NCI-H1105 (cell line): ENCODE measurements at places on chromosomes 12 and 14.

GRCh38 chr14:67602076-67602475 lies 2.0 kb upstream of the PIGH start:
- no peak for DNase-seq

DNA sequence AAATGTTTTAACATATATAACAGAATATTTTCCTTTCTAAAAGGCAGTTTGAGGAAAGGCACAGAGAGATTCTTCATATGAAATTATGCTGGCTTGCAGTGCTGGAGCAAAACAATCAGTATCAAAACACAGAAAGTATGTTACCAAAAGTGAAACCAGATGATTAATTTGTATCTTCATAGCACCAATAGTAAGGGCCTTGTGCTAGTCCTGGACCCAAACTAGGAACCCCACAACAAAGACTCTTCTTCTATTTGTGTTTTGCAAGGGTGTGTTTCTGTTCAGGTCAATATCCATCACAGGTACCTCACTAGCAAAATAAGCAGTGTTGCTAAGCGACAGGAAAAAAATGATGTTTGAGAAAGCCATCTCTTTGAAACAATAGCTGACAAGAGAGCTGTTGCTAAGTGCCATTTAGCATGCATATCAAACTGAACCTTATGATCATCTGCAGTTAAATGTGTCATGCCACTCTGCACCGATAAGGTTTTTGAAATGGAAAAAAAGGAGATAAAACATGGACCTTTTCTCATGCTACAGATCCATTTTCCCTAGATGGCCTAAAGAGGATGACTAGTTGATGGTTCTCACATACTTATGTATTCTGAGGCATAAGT lies 196.2 kb upstream of the ALG10 start:
- DNase-seq, result peak; percentile 13

DNA sequence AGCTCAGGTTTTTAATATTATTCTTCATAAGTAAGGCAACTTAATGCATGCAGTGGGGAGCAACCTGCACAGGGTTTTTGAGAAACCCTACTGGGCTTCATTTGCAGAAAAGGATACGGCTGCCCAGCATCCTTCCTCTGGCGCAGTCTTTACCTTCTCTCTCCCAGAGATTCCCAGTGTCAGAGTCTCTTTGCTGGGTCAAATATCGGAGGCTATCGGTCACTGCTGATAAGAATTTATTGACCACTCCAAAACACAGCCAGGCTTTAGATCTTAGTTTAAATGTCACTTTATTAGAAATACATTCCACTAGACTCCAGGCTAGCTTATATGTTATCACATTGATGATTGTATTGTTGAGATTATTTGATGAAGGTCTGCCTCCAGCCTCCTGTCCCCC lies 147.2 kb upstream of the CPSF6 start:
- no peak for DNase-seq

- DNase-seq, result no peak
These were observed 6.4 kb downstream of the ERP27 start for GRCh38 chr12:14931791-14932560.

DNA sequence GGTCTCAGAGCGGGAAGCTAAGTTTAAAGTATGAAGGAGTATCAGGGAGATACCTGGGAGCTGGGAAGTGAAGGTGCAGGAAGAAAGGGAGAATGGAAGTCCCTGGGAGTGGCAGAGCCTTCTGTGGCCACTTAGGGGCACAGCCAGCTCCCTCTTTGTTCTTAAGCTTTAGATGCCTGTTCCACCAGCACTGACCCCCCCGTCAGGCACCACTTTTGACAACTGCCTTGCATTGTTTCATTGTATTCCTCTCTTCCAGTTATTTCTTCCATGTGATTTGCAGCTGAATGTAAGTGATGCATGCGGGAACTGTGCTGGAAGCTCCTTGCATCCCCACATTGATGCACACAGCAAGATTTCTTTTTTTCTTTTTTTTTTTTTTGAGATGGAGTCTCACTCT lies 2.6 kb downstream of the GALNT16 start:
- DNase-seq, result no peak

DNA sequence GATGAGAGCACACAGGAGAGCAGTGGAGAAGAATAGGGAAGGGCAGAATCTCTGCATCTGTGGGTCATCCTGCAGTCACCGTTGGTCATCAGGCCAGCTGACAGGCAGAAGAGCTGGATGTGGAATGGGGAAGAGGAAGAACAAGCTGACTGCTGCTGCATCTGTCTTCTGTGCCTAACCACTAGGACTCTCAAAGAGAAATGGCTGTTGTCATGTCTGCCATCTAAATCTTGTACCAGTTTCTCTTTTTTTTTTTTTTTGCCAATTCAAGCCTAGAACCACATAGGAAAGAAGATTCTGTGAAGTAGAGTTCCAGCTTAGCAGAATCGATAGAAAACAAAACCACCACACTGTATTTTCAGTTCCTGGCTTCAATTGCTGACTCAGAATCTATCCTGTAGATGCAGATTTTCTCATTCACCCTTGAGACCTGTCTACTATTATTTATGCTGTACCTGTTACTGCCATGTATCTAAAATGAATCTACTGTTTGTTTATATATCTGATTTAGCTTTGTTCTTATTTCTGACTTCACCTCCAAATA lies 421.9 kb upstream of the PRICKLE1 start:
- no peak for DNase-seq

DNA sequence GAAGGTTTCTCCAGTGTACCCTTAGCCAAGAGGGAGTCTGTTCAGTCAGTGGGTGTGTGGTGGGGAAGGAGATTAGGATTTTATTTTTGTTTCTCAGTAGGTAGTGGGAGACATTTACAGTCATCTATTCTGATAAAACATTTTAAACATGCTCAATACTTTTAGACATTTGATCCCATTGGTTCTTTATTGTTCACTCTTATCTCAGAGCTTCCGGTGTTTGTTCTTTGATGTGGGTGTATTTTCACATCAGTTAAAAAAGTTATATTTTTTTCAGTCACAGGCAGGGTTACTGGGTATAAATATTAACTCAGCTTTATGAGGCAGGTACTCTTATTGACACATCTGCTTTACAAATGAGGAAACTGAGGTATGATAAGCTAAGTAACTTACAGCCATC lies 43.3 kb upstream of the LRRK2 start:
- no peak for DNase-seq

- no peak for DNase-seq
These were observed 3.0 kb upstream of the SNW1 start for GRCh38 chr14:77763978-77764377.

DNA sequence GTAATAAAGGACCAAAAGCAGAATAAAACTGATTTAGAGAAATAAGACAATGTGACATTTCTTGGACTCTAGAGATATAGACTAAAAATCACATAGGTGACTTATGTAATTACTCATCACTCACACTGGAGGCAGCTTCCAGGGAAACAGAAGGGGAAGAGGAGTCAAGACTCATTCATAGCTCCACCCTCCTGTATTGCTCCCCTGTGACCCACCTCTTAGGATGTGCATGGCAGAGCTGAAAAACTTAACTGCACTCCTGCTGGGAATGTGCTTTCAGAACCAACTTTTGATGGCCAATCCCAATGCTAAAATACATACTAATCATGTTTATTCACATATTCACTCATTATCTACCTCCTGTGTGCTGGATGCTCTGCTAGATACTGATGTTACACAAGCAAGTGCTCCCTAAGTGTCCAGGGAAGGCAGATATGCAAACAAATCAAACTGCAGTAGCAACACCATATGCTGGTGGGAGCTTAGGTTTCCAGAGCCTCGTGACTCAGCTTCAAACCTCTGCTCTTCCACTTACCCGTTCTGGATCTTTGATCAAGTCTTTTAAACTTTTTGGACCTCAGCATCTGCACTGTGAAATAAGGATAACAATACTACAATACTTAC lies 316.1 kb downstream of the GALC start:
- DNase-seq, result no peak

GRCh38 chr12:116123451-116124258 lies 153.8 kb downstream of the MED13L start:
- DNase-seq, result peak; percentile 64

DNA sequence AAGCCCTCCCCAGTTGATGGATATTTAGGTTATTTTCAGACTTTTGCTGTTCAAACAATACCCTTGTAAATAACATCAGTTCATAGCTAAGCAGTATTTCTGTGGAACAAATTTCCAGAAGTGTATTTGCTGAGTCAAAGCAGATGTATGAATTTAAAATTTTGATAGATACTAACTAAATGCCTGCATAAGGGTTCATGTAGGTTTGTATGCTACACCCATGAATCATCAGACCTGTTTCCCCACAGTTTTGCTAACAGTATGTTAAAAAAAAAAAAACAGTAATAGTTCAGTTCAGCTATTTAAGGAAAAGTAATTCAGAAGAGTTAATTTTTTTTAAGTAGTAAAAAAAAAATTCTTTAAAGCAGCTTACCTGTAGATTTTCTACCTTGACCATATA lies 236.1 kb upstream of the DIO2 start:
- no peak for DNase-seq

- DNase-seq, result no peak
These were observed 199.3 kb upstream of the PDZRN4 start for GRCh38 chr12:40988824-40989223.

DNA sequence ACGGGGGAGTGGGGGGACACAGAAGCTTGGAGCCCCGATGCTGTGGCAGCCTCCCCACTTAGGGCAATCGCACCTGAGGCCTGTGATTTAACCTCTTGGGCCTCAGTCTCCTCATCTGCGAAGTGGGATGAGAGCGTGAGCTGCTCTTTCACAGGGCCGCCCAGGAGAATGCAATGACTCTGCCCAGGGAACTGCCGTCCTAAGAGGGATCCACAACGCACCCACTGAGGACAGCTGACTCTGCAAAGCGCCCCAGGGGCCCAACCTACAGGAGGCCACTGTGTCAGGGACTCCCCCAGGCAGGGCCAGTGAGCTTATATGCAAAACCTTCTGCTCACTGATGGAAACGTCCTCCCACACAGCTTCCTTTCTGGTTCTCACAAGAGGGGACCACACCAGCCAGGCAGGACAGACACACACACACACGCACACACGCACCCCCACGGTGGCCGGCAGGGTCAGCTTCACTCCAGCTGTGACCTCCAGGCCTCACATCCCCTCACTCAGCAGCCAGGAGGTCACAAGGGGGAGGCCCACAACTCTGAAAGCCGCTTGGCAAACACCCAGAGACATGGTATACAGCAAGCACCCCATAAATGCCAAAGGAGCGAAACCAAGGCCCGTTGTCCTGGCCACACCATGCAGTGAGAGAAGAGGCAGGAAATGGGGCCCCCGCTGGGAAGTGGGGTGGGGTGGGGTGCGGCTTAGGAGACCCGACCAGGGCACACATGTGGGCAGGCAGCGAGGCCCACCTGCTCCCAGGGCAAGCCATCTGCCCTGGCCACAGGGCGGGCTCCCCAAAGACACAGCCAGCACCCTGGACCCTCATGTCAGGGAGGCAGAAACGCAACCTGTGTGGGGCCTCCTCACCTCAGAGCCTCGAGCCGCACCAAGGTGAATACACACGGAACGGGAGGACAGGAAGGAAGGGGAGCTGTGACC lies 73.3 kb downstream of the NCOR2 start:
- DNase-seq, result no peak

GRCh38 chr14:38203929-38204718 lies 3.6 kb upstream of the SSTR1 start:
- DNase-seq, result no peak

DNA sequence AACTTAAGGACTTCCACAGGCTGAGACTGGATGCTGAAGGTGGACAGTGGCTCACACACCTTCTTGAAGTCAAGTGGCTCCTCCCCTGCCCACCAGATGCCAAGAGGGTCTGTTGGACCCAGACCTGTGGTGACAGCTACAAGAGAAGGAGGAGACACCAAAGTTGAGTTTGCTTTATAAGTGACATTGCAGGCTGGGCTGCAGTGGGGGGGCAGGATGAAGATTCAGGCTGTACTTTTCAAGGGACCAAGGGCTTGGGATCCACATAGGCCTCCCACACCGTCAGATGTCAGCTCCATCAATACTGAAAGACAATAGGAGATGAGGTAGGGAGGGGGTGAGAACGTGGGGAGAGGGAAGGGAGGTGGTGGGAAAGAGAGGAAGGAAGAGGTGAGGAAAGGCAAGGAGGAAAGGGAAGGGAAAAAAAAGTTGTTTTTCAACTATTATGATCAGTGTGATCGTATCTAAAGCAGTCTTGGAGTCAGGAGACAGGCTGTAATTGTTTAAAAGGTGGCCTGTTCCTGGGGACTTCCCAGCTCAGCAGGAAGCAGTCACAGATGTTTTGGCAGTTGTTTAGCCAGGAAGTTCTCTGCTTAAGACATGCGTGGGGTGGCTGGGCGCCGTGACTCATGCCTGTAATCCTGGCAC lies 84.1 kb upstream of the RESF1 start:
- DNase-seq, result no peak

DNA sequence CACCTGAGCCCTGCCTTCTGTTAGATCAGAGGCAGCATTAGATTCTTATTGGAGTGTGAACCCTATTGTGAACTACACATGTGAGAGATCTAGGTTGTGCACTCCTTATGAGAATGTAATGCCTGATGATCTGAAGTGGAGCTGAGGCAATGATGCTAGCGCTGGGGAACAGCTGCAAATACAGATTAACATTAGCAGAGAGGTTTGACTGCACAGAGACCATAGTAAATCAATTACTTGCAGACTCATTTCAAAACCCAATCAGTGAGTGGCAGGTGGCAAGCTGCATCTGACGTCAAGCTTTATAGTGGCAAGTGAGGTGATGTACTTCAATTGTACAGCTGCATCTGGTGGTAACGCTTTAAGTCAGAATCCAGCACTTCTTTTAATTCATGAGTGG lies 141.6 kb downstream of the GPHN start:
- DNase-seq, result no peak

DNA sequence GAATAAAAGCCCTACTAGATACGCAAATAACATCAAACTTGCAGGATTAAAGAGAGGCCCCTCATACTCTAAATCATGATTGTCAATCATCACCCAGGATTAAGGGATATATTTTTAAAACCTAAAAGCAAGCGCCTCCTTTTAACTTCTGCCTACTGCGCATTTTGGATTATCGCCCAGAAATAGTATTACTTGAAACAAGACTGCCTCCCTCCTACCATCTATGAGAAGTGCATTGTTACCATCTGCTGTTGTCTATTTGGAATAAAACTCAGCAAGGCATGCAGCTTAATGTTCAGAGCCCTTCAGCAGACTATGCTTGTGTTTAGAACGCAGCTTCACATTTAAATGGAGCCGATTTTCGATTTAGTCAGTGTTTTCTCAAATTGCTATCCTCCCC lies 79.6 kb downstream of the EXOC5 start:
- peak; percentile 57 for DNase-seq

- no peak for DNase-seq
These were observed 10.5 kb upstream of the CDK2AP1 start for GRCh38 chr12:123282111-123282510.

- no peak for DNase-seq
These were observed 64.6 kb downstream of the VRK1 start for GRCh38 chr14:96861568-96862310.

- DNase-seq, result no peak
These were observed 30.0 kb upstream of the STK38L start for GRCh38 chr12:27213830-27214787.

DNA sequence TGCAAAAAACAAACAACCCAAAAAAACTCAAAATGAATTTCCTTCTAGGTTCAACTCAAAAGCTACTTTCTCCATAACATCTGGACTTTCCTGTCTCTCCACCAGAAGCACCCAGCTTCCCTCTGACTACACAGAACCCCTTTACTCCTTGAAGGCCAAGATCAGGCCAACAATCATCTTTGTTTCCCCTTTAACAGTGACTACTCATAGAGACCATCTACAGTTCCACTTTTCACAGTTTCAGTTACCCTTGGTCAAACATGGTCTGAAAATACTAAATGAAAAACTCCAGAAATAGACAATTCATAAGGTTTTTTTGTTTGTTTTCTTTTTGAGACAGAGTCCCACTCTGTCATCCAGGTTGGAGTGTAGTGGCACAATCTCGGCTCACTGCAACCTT lies 11.8 kb downstream of the GCH1 start:
- DNase-seq, result no peak
